Activated CD4-positive, CD25-positive, alpha-beta regulatory T cell treated with anti-CD3 and anti-CD28 coated beads, Interleukin-2, amount 50 U/mL, for 72 hours (primary cell): ENCODE measurements at places on chromosomes 1 and 21.

- no peak for DNase-seq
These were observed 329.1 kb upstream of the NFIA start for GRCh38 chr1:60753036-60753900.

- no peak for DNase-seq
These were observed 31.9 kb downstream of the PDC start for GRCh38 chr1:186429017-186429416.

GRCh38 chr1:170247751-170248521, 102.2 kb downstream of the NTMT2 start:
- no peak for DNase-seq

DNA sequence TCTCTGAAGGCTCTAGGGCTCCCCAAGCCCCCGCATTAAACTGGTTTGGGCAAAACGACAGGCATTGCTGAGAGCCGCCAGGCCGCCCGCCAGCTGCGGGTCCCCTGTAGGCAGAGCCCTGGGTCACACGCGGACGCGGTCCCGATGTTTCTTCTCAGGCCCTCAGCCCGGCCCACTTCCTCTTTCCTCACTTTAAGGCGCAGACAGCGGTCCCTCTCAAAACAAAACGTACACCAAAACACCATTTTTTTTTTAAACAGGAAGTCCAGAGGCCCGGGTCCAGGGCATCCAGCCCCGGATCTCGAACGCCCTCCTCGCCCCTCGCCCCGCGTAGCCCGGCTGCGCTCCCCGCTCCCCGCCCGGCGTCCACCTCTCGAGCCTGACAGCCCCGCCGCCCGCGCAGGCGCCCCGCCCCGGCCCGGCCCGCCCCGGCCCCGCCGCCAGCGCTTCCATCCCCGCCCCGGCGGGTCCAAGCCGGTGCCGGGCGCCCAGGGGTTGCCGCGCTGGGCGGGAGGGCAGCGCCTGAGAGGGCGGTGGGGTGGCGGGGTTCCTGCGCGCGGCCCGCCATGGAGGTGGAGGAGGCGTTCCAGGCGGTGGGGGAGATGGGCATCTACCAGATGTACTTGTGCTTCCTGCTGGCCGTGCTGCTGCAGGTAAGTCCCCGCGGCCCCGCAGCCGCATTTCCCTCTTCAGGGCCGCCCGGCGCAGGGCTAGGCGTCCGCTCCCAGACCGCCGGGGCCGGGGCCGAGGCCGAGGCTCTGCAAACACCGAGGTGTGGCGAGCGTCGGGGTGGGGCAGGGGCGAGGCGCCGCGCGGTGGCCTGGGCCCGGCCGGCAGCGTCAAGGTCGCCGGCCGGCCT, at the start of gene SLC22A15:
SLC22A15 (plus strand) TSS at position 452 of the 859 bp plus-strand sequence; CDS start at position 567, 115 bp downstream.
- DNase-seq: peak; percentile 52

- no peak for DNase-seq
These were observed 21.1 kb downstream of the ROR1 start for GRCh38 chr1:63794939-63795378.
